ENCODE measurements at places on chromosomes 5 and 9.

DNA sequence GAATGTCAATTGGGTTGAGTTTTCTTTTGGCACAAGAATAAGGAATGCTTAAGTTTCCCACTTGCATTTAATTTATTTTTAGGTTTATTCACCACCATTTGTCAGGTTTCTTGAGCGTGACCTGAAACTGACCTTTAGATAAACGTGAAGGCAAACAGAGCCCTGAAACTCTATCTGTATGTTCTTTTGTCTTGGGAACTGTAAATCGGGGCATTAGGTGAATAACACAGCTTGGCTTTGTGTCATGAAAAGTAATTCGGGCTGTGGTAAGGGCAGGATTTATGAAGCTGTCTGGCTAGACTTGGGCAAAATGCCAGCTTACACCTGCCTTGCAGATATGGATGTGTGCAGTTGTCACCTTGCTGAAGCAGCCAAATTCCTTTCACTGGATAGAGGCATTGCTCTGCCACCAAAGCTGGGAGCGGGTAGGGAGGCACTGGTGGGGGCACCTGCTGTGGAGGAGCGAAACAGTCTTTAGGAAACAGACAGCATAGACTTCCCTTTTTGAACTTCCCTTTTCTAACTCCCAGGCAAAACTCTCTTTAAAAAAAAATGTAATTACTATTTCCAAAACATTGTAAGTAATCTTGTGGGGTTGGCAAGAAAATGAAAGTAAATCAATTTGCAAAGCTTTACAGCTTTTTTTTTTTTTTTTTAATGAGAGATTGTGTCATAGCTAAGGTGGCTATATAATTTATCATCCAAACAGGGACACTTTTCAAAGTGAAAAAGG is 545.2 kb downstream of the CSNK1G3 start:
- DNase-seq: peak; percentile 77

DNA sequence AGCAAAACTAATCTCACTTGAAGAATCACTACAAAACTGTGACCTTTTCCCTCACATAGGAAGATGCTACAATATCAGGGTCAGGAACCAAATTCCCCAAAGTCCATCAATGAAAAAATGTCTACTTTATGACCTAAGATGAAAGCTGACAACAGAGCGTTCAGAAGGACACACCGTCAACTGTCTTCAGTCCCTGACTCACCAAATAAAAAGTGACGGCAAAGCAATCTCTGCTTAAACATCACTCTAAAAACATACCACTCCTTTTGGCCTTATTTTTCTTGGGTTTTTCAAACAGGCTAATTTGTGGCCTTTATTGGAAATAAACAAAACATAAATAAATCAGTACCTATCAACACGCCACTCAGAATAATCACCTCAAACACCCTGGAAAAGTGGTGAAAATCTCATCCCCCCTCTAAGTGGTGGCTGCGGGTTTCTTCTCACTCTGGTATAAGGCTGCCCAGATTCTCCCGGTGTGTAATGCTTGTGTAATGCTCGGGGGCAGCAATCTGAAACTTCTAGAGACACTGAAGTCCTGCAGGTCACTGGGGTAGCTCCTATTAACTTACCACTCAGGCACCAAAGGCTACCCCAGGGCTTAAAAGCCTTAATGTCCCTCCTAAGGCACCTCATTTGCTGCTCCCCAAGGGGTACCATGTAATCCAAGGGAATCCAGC is 29.5 kb downstream of the SEMA4D start:
- no peak for DNase-seq

- DNase-seq: no peak
Observed at GRCh38 chr5:24376616-24377015, 268.2 kb downstream of the CDH10 start.

- no peak for DNase-seq
Observed at GRCh38 chr9:83937861-83938455, 16.7 kb upstream of the KIF27 start.

DNA sequence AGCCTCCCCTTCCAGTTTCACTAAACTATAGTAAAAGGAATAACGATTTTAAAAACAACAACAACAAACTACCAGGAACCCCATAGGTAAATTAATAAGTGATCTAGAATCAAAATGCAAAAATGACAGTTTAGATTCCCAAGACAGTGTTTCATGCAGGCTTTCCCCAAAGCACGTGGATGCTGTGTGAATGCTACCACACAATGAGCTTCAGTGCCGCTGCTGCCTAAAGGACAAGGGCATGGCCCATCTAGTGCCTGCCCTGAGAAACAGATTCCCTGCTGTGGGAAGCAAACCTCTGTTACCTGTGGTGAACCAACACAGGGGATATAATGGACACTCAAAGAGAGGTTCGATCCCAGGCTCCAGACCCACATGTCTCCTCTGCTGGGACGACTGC is 23.7 kb upstream of the CKMT2 start:
- DNase-seq: no peak

GRCh38 chr5:79697222-79698170 is 7.9 kb downstream of the CMYA5 start:
- DNase-seq: no peak

DNA sequence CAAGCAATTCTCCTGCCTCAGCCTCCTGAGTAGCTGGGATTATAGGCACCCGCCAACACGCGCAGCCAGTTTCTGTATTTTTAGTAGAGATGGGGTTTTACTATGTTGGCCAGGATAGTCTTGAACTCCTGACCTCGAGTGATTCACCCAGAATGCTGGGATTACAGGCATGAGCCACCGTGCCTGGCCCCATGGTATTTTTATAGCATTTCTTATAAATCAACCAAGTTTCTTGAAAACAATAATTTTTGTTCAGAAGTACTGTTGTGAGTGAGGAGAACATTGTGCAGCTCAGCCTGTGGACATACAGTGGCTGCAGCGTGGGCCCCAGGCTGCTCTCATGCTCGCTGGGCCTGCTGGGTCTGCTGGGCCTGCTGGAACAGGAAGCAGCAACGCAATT is 45.3 kb downstream of the MAP1B start:
- no peak for DNase-seq

- DNase-seq: no peak
Observed at GRCh38 chr9:88991066-88992034, at the start of gene S1PR3. Gene S1PR3, plus strand, starts transcription at chr9:88991468. Its CDS starts 9,733 bp downstream, at chr9:89001201.

GRCh38 chr9:20551835-20552234 is 70.5 kb downstream of the MLLT3 start:
- DNase-seq: no peak

DNA sequence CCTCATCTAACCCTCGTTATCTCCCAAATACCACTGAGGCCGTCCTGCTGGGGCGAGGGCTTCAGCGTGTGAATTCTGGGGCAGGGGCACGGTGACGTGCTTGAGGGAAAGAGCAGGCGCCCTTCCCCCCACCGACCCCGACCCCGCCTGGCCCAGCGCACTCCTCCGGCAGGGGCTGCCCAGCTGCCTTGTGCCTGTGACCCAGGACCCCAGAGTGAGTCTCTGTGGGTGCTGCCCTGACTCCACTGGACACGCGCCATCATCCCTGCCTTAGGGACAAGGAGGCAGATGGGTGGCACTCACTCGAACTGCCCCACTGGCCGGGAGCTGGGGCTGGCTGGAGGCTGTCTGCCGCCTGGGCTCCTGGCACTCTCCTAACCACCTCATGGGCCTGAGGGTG is 136.2 kb upstream of the LPCAT1 start:
- no peak for DNase-seq

- DNase-seq: no peak
Observed at GRCh38 chr9:85405566-85405950, 336.2 kb downstream of the AGTPBP1 start.

GRCh38 chr5:172224996-172225395 is 31.0 kb downstream of the EFCAB9 start:
- DNase-seq: no peak

DNA sequence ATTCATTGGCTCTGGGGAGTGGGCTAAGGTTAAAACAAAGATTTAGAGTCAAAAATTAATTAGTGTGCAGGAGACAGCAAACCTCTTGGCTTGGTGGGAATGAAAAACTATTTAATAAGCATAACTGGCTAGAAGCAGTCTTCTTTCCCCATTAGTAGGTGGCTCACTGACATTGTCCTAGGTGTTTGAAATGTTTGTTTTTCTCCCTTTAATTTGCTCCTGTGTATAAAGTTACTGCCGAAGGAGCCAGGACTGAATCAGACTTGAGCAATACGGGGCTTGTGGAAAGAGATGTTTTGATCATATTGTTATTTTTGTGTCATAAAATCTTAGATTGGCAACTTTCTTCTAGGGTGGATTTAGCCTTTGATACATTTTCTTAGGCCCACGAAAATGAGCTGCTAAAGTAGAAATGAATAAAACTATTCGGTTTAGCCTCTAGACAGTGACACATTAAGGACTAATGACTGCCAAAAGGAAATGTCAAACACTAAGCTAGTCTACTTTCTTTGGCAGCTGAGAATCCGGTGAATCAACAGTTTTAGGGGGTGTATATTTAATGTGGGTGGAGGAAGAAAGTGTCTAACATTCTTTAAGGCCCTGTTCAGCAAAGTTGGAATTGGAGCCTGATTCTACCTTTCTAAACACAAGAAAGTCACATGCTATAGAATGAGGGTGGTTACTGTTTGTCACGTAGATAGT is 30.2 kb downstream of the LRRTM2 start:
- DNase-seq: no peak

DNA sequence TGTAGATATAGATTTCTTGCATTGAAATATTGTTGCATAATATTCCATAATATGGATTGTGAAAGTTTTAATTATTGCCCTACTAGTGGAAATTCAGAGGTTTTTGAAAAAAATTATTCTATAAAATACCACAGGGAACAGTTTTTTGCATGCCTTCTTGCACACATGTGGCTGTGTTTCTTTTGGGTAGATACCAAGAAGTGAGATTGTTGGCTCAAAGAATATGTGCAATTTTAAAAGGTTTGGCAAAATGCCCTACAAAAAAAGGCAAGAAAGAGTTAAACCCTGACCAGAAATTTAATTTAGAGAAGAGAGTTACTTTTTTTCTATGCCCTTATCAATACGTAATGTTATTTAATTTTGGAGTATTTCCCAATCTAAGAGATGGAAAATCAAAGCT is 270.8 kb upstream of the DAPK1 start:
- no peak for DNase-seq

- no peak for DNase-seq
Observed at GRCh38 chr5:83919071-83920041, 198.7 kb upstream of the HAPLN1 start.

GRCh38 chr9:69376651-69377050 is 51.6 kb downstream of the ENTREP1 start:
- DNase-seq: no peak

- DNase-seq: no peak
Observed at GRCh38 chr9:134917431-134918373, at the start of gene FCN1. Gene FCN1, minus strand, starts transcription at chr9:134917912. Its CDS starts 41 bp downstream, at chr9:134917871.

- no peak for DNase-seq
Observed at GRCh38 chr5:17434982-17435381, 63.0 kb upstream of the TAF11L2 start.

DNA sequence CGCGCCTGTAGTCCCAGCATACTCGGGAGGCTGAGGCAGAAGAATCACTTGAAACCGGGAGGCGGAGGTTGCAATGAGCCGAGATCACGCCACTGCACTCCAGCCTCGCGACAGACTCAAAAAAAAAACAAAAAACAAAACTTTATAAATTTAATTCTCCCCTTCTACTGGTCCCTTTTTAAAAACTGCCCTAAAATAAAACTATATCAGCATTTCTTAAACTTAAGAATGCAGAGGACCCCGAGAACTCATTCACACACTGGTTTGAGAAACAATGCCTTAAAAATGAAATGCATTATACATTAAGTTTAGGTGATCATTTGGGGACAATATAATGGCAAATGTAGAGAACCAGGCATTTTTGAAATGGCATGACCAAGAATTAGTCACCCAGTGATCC is 2.3 kb downstream of the C5orf15 start:
- no peak for DNase-seq

GRCh38 chr5:9166202-9167112 is 379.4 kb downstream of the SEMA5A start:
- no peak for DNase-seq

GRCh38 chr5:139930406-139930805 is 112.7 kb downstream of the NRG2 start:
- no peak for DNase-seq

DNA sequence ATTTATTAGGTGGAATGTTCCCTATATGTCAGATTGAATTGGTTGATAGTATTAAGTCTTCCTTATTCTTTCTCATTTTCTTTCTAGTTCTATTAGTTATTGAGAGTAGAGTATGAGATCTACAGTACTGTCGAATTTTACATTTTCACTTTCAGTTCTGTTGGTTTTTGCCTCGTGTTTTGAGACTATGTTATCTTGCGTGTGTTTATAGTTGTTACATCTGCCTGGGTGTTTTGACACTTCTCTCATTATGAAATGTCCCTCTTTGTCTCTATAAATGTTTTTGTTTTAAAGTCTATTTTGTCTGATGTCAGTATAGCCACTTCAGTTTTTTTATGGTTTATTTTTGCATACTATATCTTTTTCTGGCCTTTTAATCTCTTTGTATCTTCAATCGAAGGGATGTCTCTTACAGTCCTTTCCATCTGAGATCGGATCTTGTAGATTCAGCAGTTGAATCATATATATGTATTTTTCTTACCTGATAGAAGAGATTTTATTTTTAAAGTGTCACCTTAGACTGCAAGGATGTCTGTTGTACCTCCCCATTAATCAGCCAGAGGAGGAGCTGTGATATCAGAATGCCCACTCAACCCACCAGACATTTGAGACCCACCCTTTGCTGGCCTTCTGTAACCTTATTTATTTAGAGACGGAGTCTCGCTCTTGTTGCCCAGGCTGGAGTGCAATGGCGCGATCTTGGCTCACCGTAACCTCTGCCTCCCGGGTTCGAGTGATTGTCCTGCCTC is 20.7 kb downstream of the EHMT1 start:
- DNase-seq: no peak

DNA sequence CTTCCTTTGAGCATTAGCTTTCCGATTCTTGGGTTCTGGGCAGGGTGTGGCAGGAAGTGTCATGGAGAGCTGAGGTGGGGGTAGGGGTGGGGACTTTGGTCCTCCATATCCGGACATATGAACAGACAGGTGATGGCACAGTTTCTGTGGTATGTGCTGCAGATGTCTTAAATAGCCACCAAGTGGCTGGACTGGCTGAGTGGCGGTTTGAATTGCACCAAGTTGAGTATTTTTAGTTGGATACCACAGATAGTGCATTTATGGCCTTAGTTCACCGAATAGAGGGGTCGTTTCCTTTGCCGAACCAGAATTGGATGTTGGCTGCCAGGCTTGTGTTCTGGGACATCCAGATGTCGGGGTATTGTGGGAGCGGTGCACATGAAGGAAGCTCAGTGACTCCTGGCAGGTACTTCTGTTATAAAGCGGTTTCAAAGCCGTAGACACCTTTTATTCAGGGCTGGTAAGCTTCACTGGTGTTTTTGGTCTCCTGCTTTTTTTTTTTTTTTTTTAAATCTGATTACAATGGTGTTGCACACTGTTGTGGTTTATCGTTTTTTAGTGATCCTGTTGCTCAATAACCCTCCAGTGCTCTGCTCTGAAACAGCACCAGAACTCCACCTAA is 15.1 kb upstream of the TNFAIP8 start:
- no peak for DNase-seq

All from SHP77 treated with DMSO at 0.1 percent for 48 hours (cell line).